ENCODE measurements at places on chromosomes 2 and 18.

GRCh38 chr2:58239243-58239925 lies 1.7 kb downstream of the FANCL start:
- no peak for DNase-seq

GRCh38 chr2:27069436-27069835 lies 2.0 kb downstream of the OST4 start:
- no peak for DNase-seq

GRCh38 chr18:54852780-54853675 lies 24.8 kb downstream of the RAB27B start:
- DNase-seq: peak; percentile 39

GRCh38 chr2:30915486-30915885 lies 108.2 kb upstream of the CAPN13 start:
- peak; percentile 15 for DNase-seq

DNA sequence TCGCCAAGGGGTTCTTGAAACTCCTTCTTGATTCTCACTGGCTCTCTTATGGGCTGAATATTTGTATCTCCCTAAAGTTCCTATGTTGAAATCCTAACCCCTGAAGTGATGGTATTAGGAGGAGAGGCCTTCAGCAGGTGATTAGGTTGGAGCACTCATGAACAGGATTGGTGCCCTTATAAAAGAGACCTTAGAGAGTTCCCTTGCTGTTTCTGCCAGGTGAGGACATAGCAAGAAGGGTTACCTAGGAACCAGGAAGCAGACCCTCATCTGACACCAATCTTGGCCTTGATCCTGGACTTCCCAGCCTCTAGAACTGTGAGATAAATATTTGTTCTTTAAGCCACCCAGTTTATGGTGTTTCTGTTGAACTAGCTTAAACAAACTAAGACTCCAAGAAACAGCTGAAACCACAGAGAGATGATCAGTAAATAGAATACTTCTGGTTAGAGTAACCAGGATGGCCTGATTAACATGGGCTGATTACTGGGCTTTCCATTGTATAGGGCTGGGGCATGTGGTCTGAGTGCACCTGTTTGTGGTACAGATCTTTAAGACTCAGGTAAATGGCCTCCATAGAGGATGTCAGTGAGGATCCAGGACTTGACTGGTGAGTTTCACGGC lies 7.7 kb upstream of the CDC42EP3 start:
- no peak for DNase-seq

- no peak for DNase-seq
Measured at GRCh38 chr2:173759959-173760358, 205.2 kb downstream of the SP3 start.

GRCh38 chr2:71671895-71672825 lies 218.8 kb downstream of the DYSF start:
- DNase-seq: no peak

DNA sequence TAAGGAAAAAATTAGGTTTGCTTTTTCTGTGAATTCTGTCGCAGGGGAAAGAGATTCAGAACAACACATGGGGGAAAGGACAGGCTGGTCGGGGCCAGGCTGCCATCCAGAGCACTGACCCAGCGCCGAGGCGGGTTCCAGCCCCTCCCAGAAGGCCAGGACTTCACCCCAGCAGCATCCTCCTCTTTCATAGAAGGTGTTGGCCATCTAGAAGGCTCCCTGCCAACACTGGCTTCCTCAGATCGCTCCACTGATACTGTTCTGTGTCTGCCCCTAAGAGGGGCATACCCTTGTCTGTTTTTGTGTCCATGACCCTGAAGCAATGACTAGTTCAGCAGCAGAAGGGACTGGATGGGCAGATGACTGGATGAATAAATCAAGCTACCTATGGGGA lies 144.5 kb downstream of the HDAC4 start:
- DNase-seq: no peak

GRCh38 chr2:88464153-88464552 lies 11.7 kb upstream of the FOXI3 start:
- DNase-seq: no peak

- no peak for DNase-seq
Measured at GRCh38 chr2:105907184-105907583, 162.5 kb downstream of the NCK2 start.

DNA sequence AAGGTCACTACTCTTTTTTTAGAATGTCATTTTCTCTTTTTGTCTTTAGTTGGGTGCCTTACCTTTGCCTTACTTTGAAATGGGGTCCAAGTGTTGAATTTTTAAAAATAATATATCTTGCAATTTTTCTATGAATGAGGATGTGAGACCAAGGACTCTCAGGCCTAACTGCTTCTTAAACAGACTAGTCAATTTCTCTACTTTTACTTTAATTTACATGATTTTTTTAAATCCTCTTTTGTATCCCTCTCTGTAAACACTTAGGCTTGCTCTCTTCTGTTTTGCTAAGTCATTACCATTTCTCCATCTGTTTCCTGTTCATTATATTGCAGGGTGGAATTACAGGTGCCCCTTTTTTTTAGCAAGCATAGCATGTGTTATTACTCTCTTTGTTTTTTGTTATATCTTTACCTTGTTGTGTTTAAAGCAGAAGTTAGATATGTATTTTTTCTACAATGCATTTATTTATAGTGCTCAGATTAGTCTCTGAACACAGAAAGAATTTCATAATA lies 261.8 kb downstream of the SPAG16 start:
- DNase-seq: no peak

- DNase-seq: no peak
Measured at GRCh38 chr2:240648650-240649275, 23.5 kb downstream of the GPR35 start.

- no peak for DNase-seq
Measured at GRCh38 chr2:213185147-213185822, 33.9 kb upstream of the IKZF2 start.

Measured in activated CD4-positive, alpha-beta T cell treated with anti-CD3 and anti-CD28 coated beads, Interleukin-2, Interleukin-6, amounts not matched to agents 100 ng/mL and 50 ng/mL, durations not matched to agents 16 hours and 8 hours (primary cell).